CD4-positive, alpha-beta T cell treated with Interleukin-6 at 100 ng/mL for 8 hours (primary cell): ENCODE measurements at places on chromosomes 13 and 19.

GRCh38 chr13:110319774-110320509 lies 12.9 kb downstream of the COL4A2 start:
- DNase-seq = no peak

- DNase-seq = no peak
Measured at GRCh38 chr13:113053376-113053775, 52.2 kb upstream of the F7 start.

- no peak for DNase-seq
Measured at GRCh38 chr19:44430956-44431355, 17.3 kb downstream of the ZNF229 start.

DNA sequence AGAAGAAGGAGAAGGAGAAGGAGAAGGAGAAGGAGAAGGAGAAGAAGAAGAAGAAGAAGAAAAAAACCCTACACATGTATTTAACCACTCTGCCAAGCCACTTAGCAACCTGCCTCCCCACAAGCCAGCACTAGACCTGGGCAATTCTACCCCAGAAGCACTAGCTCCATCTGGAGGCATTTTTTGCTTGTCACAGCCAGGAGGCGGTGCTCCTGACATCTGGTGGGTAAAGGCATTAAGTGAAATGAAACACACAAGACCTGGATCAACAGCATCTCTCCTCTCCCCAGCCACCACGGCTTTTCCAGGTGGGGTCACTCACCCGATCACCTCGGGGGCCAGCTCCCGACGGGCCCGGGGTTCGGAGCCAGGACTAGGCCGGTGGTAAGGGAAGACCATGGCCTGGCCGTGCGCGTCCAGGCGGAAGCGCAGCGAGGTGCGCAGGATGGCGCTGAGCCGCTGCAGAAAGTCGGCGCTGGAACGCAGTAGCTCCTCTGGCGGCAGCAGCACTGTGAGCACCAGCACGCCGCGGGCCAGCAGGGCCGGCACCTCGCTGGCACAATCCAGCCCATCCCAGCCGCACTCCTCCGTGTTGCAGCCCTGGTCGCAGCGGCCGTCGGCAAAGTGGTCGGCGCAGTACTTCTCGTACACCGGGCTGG lies 26.9 kb downstream of the NOTCH3 start:
- no peak for DNase-seq

DNA sequence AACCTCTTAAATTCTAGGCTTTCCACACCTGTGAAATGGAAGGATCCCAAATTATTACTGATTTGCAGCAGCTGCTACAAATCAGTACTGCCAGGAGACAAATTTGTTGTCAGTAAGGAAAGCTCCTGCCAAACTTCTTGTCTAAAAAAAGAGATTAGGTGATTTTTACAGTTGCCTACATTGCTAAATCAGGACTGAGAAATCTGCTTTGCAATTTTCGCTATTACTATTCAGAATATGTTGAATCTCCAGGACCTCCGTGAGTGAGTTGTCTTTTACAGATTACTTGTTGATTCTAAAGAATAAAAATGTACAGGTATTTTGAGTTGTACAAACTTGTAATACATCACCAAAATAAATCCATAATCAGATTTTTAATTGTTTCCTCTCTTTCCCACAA lies 1815.9 kb downstream of the PCDH9 start:
- no peak for DNase-seq

- DNase-seq = no peak
Measured at GRCh38 chr19:35790981-35791813, 15.8 kb downstream of the ARHGAP33 start.

DNA sequence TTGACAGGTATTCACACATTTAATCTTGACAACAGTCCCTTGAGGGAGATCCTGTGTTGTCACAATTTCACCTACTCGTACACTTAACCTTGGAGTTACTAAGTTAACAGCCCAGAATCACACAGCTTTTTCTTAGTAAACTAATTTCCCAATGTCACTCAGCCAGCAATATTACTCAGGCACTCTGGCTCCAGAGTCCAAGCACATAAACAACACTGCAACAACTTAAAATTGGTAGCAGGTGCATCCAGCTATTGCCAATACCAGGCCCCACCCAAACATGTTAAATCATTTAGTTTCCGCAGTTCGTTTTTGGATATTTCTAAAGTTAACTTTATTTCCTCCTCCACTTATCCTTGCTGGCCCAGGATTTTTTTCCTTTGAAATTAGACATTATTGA lies 32.7 kb downstream of the LIG4 start:
- no peak for DNase-seq

GRCh38 chr13:41345914-41346589 lies 35.0 kb downstream of the NAA16 start:
- no peak for DNase-seq

GRCh38 chr19:911197-912033 lies 1.6 kb downstream of the R3HDM4 start:
- DNase-seq = no peak

GRCh38 chr13:98998831-98999638 lies 21.2 kb upstream of the DOCK9 start:
- peak; percentile 56 for DNase-seq

DNA sequence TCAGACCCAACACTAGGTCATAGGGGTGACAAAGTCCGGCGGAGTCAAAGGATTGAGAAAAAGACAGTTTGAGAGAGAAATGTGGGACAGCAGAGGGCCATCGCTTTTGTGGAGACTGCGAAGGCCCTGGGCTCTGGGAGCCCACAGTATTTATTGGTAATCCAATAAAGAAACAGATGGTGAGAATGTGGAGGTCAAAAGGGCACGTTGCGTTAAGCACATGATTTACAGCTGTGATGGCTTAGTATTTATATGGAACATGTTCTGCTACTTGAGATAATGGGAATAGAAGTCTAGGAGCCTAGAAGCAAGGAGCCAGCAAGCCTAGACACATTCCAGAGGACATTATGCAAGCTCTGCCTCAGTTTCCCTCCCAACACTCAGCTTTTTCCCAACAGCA lies 2521.1 kb downstream of the PCDH9 start:
- no peak for DNase-seq
